ENCODE measurements at places on chromosomes 12 and 14.

DNA sequence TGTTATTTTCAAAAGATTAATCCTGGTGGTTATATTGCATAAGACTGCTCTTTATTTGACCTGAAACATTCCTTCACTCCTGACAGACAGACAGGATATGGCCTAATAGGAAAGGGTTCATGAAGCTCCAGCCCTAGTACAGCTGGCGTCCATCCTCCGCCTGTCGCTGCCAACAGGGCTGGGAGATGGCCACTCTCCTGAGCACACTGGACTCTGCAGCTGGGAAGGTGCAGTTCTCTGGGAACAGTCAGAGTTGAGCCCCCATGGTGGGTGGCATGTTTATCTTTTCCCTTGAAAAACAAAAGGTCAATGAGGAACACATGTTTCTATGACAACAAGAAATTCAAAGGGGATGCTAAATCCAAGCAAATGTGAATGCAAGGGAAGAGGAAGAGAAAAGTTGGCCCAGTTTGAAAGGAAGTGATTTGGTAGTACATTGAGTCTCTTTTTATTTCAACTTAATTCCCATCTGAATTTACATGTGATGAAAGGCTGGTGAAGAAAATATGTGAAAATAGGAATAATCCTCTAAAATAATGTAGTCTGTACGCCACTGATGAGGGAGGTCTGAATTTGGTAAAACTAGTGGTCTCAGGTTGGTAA, 89.9 kb upstream of the DCN start:
- DNase-seq: peak; percentile 20

- DNase-seq: no peak
Observed at GRCh38 chr12:107503887-107504885, 181.4 kb upstream of the PWP1 start.

DNA sequence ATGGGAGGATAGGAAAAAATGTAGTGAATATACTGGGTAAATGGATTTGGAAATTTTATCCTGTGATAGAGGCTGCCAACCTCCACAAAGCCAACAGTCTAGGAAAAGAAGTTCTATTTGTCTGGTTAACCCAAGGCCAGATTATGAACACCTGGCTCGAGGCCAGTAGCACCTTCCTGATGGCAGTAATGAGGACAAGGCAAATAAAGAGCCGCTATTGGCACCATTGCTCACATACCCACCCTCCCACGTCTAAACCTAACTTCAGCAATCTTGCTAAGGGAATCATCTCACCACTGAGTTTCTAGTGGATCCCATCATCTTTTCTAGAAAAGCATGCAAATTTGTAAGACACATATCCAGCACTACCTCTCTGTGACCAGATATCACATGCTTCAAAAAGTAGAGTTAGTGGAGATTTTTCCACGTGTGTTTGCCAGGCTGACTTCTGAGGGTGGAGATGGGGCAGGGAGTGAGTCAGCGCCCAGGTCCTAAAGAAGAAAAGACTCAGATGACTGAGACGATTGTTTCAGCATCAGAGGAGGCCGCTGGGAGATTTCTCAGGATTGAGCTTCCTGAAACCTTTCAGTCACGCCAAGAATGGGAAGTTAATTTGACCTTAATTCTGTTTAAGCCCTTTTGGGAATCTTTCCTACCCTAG, 362.9 kb downstream of the EMP1 start:
- no peak for DNase-seq

GRCh38 chr14:46596236-46596635, 55.3 kb downstream of the RPL10L start:
- no peak for DNase-seq

- DNase-seq: no peak
Observed at GRCh38 chr14:39212693-39213092, 21.0 kb upstream of the MIA2 start.

- peak; percentile 58 for DNase-seq
Observed at GRCh38 chr12:51351913-51352532, 5.5 kb upstream of the CELA1 start.

- DNase-seq: no peak
Observed at GRCh38 chr14:90611936-90612335, 204.3 kb downstream of the TTC7B start.

Measured in putamen (tissue), 1 donor.